ENCODE measurements at places on chromosomes 13 and 19. TPM values are rescaled to one million over a fixed set of nuclear protein-coding genes. Genes with fewer than 3 reads are reported as not detected.
A peak's percentile ranks its signal among the peaks of the same experiment; 100 is the strongest.

DNA sequence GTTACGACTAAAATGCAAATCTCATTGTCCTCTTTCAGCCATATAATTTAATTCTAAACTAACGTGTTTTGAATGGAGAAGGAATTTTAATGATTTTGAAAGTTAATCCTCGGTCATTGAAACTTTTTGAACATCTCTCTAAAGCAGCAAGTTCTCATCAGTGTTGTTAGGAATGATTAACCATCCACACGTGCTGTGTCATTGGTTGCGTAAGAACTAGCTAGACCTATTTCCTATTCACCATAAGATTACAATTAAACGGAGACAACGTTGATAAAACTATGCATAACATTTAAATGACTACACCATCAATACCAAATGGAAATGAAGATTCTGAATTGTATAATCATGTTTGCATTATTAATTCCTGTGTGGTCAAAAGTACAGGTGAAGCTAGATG is 155.6 kb upstream of the IRS2 start:
- DNase-seq, result no peak

PSG1 gene
- total RNA-seq, result not detected

GRCh38 chr19:15280915-15281683 is 48.9 kb upstream of the EPHX3 start:
- peak; percentile 85 for DNase-seq

GRCh38 chr13:98997738-98998641 is 20.1 kb upstream of the DOCK9 start:
- DNase-seq, result no peak

FFAR3 gene
- total RNA-seq, result 0.25 TPM

OR4F17 gene
- not detected for total RNA-seq

C1QTNF9B gene
- total RNA-seq, result not detected

GRIN3B gene
- not detected for total RNA-seq

DNA sequence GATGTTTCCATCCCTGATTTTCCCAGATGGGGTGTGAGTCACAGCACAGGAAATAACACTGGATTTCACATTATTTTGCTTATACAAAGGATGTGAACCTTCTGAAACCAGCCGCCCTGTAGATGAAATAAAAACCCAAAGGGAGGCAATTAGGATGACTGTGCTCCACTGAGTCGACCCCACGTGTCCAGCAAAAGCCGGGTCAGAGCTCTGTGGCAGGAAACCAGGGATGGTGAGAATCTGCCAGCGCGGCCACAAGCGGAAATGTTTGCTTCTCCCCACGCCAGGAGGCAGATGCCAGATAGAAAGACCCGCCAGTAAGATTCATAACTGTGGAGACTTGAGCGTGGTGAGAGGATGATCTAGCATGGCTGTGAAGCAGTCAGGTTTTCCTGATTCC is 764.4 kb downstream of the LIG4 start:
- DNase-seq, result peak; percentile 34

CHAMP1 gene
- 17.9 TPM for total RNA-seq

DNA sequence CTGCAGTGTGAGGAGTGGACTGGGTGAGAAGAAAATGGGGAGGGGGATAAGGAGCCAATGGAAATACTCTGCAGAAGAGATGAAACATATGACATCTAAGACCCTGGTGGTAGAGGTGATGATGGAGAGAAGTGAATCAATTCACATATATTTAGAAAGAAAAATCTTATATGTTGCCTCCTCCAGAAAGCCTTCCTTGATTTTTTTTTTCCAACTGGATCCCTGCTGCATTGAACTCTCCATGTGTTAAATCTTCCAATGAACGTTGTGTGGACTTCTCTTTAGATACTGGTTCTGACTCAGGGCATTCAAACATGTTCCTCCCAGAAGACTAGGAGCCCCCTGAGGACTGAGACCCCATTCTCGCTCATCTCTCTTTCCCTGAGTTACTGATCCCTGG is 348.3 kb downstream of the TSHZ3 start:
- no peak for DNase-seq

- DNase-seq, result no peak
Observed at GRCh38 chr19:33734913-33735312, 61.8 kb upstream of the KCTD15 start.

ACP7 gene
- not detected for total RNA-seq

- DNase-seq, result no peak
Observed at GRCh38 chr13:25375727-25376358, 4.1 kb downstream of the ATP8A2 start.

DNA sequence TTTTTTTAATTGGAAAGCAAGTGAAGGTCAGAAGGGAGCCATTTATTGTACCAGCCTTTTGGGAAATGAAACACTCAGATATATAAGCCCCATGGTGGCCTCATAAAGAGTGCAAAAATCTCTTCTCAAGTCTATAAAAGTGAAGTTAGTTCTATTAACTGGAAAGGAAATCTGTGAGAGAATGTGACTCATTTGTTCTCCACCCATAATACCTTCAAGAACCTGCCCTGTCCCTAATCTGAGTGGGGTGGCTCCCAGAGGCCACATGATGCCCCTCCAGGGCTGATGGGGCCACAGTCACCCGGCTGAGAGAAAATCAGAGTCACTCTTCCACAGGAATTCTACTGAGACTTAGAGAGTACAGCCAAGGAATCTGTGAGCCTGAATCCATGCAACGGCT is 65.8 kb upstream of the SERP2 start:
- DNase-seq, result no peak

DNA sequence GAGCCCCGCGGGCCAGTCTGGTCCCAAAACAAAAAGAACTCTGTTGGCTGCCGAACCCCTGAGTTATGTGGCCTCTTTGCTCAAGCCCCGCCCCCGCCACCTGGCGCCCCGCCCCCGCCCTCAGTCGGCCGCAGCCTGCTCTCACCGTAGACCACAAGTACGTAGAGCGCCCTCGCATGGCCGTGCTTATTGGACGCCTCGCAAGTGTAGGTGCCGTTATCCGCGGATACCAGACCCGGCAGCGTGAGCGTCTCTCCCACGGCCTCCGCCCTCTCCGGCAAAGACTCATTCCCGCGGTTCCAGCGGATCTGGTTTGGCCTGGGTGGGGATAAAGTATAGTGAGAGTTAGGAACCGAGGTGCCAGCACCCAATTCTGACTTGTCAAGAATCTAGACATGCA is 5.5 kb upstream of the ZNF428 start:
- peak; percentile 44 for DNase-seq

OR7A5 gene
- total RNA-seq, result not detected

APC2 gene
- 0.22 TPM for total RNA-seq

ZSWIM9 gene
- total RNA-seq, result 6.2 TPM

GRCh38 chr19:686589-687297 is 8.5 kb downstream of the PRSS57 start:
- no peak for DNase-seq

PALM3 gene
- total RNA-seq, result 2.6 TPM

GRCh38 chr19:5961969-5962945 is 15.7 kb downstream of the RANBP3 start:
- no peak for DNase-seq

DNA sequence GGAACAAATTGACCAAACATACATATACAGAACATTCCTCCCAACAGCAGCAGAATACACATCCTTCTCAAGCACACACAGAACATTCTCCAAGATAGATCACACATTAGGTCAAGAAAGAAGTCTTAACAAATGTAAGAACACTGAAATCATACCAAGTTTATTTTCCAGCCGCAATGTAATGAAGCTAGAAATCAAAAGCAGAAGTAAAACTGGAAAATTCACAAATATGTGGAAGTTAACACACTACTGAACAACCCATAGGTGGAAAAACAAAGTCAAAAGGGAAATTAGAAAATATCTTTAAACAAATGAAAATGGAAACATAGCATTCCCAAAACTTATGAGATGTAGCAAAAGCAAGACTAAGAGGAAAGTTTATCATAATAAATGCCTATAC is 692.6 kb downstream of the DIAPH3 start:
- no peak for DNase-seq

- DNase-seq, result no peak
Observed at GRCh38 chr13:57925250-57925649, 293.7 kb downstream of the PCDH17 start.

All from ovary (tissue), 10 donors.